ENCODE measurements at places on chromosomes 2 and 18.

DNA sequence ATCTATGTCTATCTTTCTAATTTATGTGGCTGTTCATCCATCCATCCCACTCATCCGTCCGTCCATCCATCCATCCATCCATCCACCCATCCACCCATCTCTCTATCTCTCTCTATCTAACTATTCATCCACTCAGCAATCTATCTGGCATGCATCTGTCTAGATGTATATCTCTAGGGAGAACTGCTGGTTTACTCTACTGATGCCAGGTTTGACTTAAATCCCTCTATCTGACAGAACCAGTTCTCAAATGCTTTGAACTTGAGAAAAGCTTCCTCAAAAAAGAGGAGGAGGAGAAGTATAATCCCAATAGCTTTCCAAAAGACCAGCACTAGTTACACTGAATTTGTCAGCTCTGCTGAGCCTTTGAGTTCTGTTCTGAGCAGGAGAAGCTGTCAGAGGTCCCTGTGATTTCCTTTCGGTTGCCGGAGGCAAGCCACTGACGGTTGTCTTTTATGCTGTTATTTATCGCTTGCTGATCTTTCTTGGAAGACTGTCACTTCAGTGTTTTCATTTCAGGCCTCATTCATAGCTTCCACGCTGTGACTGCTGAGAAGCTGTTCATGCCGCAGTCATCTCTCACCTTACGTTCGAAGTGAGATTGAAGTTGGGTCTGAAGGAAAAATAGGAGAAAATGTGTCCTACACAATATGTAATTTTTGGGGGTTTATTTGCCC lies 129.4 kb upstream of the UXS1 start:
- no peak for ATAC-seq

DNA sequence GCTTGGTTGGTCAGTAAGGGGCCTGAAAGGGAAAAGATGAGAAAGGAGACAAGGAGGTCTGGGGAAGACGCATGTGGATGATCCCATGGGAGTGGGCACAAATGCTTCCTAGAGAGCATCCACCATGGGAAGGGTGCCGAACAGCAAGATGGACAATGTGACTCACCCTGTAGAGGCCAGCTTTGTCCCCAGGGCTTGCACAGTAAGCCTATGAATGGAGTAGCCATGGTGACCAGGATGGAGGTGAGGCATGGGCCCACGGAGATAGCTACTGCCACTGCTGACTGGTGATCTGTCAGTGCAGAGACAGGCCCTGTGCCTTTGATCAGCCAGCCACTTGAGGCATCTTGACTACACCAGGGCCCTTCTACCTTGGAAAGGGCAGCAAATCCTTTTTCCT lies 172.6 kb downstream of the HAUS1 start:
- ATAC-seq, result no peak

- ATAC-seq, result no peak
Observed at GRCh38 chr2:69149631-69150215, 136.7 kb downstream of the ANTXR1 start.

DNA sequence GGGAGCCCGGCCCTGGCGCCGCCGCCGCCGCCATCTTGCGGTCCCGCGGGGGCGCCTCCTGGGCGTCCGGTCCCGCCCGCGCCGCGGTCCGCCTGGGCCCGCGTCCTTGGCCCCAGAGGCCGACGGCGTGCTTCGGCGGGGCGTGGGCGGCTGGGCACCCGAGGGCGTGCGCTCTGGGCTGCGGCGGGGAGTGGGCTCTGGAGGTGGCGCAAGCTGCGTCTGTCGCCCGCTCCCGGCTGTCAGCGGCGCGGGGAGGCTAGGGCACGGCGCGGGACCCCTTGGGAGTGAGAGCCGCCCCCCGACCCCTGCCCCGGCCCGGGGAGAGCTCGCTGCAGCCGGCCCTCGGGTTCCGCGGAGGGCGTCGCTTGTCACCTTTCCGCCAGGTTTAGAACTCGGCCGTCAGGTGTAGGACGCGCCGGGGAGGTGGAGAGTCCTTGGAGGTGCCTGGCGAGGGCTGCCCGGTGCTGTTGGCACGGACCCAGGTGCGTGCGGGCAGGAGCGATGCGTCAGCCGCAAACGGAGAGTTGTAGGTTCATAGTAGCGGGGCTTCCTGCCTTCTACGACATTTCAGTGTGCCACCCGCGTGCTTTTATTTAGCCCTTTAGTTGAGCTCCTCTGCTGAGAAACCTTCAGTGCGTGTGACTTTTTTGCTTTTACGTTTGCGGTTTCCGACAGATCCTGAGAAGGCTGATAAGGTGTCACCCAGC lies 921 bp downstream of the VAPA start:
- peak; percentile 48 for ATAC-seq

GRCh38 chr2:120571015-120571728 lies 164.5 kb upstream of the GLI2 start:
- no peak for ATAC-seq

Data from esophagus mucosa (tissue), 1 donor.